ENCODE measurements at places on chromosomes 12 and 14.
A peak's percentile ranks its signal among the peaks of the same experiment; 100 is the strongest.

- no peak for DNase-seq
These were observed 571.7 kb downstream of the DIO2 start for GRCh38 chr14:79639613-79640012.

GRCh38 chr12:110647631-110648040 is 33.7 kb downstream of the TCTN1 start:
- DNase-seq, result no peak

DNA sequence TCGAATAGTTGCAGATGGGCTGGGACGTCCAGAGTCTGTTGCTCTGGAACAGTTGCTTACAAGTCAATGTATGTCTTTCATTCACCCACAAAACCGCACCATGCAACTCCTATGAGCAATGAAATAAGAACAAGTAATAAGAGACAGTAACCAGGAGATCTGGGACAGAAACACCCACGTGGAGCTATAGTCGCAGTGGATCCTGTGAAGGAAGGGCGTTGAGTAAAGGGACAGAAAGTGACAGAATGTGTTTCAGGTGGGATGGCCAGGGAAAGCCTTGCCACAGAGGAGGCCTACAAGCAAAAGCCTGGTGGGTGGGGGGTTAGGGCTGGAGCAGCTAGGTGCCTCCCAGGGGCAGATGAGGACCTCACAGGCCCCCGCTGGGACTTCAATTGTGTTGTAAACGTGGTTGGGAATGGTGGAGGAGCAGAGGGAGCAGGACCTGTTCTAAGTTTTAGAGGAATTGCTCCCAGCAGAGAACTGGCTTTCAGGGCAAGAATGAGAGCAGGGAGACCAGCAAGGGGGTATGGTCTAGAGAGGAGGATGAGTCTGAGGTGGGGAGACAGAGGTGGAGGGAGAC is 86.7 kb upstream of the FZD10 start:
- DNase-seq, result no peak

- DNase-seq, result no peak
These were observed 56.2 kb downstream of the TPCN1 start for GRCh38 chr12:113277511-113277910.

DNA sequence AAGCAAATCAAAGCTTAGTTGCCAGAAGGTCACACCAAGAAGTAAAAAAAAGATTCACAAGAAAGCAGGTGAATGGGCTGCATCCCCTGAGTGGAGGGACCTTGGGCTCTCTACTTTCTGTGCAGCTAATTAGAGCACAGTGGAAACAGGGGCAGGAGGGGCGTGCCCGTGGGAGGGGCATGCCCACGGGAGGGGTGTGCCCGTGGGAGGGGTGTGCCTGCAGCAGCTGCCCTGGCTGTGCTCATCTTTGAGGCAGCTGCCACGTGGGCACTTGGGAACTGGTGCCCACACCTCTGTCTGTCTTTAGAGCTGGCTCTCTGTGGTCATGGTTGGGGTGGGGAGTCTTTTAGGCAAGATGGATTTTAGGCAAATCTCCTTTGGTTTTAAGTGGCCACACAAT is 60.0 kb downstream of the EML1 start:
- no peak for DNase-seq

GRCh38 chr12:124172636-124173035 is 122.3 kb upstream of the RFLNA start:
- peak; percentile 20 for DNase-seq

DNA sequence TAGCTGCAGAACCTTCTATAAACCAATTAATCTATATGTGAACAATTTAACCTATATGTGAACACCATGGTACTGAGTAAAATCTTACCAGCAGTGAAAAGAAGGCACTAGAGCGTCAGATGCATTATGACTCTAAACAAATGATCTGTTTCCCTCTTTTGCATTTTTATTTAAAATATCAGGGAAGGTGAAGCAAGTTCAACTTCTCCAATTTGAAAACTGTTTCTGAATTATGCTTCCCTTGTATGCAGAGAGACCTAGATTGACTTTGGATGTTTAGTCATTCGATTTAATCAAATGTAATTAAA is 80.9 kb downstream of the DAD1 start:
- DNase-seq, result no peak

DNA sequence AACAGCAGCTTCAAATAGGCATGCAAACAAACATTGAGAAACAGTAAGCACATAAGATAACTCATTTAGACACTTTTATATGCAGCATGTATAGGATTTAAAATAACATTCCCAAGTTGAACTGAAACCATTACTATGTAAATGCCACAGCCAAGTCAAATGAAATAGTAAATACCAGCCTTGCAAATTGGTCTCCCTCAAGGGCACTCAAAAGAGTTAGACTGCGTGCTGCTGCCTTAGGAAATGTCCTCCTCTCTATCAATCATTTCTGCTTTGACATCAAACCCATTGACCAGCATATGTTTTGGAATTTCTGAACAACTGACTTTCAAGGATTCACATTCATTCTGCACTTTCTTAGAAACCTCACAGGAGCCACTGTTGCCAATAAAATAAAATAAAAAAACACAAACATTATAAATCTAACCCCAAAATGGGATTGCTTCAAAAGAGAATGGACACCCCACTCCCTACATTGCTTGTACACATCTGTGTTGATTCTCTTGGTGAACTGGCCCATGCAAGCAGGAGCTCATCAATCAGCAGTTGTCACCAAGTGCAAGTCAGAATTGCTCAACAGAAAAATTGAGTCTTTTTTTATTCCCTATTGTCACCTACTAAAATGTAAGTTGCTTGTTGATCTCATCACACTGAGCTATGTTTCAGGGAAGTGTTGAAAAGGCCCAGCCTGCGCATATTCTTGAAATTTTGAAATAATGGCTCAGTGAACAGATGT is 256.2 kb downstream of the DAD1 start:
- DNase-seq, result no peak

- peak; percentile 52 for DNase-seq
These were observed 390.7 kb downstream of the C12orf75 start for GRCh38 chr12:105721051-105721825.

DNA sequence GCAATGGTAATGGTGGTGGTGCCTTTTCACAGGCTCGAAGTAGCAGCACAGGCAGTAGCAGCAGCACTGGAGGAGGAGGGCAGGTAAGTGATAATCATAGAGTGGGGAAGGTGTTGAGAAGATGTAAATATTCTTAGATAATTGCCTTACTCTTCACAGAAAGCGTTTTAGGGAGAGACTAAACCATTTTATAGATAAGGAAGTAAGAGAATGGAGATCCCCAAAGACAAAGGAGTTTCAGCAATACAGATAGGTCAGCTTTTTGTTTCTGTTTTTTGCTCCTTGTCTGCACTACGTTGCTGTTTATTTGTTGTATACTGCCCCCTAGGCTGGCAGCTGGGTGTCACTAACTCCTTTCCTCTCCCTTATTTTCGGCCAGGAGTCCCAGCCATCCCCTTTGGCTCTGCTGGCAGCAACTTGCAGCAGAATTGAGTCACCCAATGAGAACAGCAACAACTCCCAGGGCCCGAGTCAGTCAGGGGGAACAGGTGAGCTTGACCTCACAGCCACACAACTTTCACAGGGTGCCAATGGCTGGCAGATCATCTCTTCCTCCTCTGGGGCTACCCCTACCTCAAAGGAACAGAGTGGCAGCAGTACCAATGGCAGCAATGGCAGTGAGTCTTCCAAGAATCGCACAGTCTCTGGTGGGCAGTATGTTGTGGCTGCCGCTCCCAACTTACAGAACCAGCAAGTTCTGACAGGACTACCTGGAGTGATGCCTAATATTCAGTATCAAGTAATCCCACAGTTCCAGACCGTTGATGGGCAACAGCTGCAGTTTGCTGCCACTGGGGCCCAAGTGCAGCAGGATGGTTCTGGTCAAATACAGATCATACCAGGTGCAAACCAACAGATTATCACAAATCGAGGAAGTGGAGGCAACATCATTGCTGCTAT is 2.0 kb downstream of the SP1 start:
- DNase-seq, result peak; percentile 47

DNA sequence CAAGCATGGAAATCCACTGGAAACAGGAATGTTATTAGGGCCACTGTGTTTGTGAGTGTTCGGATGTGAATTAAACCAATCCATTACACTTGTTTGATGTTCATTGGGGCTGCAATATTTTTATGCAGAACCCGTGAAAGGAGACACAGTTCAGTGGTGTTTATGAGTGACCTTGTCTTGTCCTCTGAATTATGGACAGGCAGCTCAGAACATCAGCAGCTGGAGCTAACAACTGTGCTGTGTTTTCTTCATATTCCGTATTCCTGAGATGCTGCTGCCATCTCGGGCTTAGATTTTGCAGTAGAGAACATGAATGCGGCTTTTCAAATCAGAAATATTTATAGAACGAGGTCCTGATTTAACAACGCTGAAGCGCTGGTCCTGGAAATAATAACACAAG is 20.3 kb upstream of the CACNA1C start:
- DNase-seq, result no peak

GRCh38 chr12:55683676-55684075 is 24.0 kb downstream of the ITGA7 start:
- no peak for DNase-seq

DNA sequence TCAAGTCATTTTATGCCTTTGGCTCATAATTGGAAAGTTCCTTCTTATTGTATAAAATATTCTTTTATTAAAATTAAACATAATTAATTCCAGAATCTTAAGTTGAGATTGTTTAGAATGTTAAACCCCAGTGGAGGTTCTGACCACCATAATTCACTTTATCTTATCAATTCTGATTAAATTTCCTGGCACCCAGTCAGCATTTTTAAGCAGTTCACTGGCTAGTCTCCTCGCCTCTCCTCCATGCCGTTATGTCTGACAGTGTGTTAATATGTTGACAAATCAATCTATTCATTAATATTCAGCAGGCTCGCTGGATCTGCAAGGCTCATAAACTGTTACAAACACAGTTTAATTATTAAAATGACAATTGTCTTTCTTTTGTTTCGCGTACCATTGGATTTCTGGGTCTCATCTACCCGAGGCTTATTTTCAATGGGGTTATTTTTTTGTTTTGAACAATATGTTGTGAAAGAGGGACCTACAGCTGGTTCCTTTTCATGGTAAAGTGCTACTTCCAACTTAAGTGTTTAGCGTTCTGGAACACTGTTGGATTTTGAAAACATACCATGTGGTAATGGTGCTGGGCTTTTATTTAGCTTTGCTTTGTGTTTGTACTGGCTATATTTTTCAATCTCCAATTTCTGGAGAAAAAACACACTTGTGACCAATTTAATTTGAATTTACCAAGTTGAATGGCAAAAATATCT is 339.7 kb downstream of the PRKD1 start:
- DNase-seq, result no peak

DNA sequence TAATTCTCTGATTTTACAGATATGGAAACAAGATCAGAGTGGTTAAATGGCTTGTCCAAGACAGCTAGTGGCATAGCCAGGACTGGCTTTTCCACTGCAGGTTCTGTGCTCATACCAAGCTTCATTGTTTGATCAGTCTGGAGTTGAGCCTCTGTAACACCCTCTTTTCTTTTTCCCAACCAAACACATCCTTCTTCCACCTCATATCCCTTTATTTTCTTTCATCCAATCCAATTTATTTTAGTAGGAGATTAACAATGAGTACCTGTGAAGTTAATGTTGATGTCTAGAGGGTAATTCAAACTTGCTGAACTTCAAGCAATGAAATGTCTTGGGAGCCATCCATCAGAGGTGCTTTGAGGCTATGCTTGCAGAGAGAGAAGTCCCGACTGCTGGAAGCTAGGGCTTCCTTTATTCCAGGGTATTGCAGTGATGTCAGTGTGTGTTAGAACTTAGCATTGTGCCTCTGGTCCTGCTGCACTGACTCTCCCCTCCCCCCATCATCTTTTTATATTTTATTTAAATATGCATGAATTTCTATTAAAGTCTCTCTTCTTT is 452.1 kb upstream of the PDE3A start:
- no peak for DNase-seq

- DNase-seq, result no peak
These were observed 3.5 kb upstream of the NID2 start for GRCh38 chr14:52072266-52072780.

GRCh38 chr12:47636908-47637780 is 68.7 kb downstream of the RPAP3 start:
- DNase-seq, result no peak

DNA sequence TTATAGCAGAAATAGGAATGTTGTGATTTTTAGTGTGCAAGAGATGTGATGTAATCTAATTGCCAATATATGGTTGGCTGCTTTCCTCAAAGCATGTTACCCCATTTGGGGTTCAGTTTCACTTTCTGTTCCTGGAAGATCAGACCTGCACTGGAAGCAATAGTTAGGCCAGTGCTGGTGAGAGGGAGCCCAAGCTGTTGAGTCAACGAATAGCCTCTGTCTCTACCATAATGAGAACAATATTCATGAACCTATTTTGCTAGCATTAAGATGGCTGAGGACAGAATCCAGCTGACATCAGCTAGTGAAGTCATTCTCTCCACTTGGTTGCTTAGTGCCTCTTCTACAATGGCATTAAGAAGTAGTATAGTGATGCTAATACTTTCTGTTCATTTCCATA is 379.9 kb upstream of the DCN start:
- DNase-seq, result peak; percentile 10

DNA sequence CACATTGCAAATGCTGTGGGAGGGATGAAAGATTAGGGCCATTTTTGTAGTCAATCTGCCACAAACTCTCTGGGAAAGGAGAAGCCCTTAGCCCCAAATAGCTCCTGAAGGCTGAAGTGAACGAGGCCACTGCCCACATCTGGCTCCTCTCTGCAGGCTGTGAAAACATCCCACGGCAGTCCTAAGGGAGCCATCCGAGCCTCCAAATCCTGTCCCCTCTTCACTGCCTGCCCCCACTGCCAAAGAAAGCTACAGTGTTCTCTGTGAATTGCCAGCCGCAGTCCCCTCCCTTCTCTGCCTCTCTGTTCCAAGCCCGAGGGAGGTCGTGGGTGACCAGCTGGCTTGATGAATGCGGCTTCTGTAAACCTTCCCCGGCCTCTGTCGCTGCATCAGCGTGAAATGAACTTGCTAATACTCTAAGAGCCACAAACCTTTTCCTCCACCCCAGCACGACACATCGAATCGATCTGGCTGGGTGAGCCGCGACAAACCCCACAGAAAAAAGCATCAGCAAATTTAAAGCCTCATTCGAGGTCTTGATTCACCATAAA is 180.7 kb upstream of the NRXN3 start:
- DNase-seq, result no peak

GRCh38 chr14:26281280-26281998 is 316.4 kb downstream of the NOVA1 start:
- DNase-seq, result peak; percentile 50

DNA sequence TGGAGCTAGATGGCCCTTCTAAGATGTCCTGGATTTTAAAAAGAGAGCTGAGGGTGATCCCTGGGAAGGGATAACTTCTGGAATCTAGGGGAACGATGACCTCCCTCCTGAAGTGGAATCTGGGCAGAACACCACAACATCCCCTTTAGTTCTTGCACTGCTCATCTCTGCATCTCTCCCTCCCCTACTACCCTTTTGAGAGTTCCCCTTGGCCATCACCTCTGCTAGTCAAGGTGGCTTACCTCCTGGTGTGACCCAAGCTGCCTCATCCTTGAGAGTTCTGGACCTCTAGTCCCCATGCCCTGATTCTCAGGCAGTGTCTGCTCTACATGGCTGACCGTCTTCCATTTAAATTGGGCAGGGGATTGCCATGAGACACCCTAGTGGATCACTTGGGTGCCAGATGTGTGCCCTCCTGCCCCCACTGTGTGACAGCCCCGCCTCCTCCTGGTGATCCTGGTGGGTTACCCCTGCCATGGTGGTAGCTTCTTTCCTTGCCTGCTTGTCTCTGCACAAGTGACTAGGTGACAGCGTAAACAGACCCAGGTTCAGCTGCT is 216.4 kb downstream of the PCNX1 start:
- no peak for DNase-seq
